ENCODE measurements at places on chromosomes 11 and 22.
A peak's percentile ranks its signal among the peaks of the same experiment; 100 is the strongest.

DNA sequence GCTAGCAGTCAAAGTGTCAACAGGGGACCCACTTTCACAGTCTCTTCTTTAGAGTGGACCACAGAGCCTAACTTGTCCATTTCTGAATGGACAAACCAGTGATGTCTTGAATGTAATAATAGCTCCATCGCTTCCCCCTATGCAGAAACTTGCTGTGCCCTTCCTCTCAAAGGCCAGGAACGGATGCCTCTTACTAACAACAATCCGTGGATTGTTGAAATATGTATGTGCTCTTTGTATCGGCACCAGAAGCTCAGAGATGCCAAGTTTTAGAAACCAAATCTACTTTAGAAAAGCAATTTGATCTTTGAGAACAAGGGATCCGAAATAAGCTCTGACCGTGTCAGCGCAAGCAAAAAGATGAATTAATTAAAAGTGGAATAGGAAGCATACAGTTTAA, 259.5 kb upstream of the POU2AF2 start:
- no peak for DNase-seq

GRCh38 chr11:30587269-30587812, 1.2 kb upstream of the MPPED2 start:
- no peak for DNase-seq

DNA sequence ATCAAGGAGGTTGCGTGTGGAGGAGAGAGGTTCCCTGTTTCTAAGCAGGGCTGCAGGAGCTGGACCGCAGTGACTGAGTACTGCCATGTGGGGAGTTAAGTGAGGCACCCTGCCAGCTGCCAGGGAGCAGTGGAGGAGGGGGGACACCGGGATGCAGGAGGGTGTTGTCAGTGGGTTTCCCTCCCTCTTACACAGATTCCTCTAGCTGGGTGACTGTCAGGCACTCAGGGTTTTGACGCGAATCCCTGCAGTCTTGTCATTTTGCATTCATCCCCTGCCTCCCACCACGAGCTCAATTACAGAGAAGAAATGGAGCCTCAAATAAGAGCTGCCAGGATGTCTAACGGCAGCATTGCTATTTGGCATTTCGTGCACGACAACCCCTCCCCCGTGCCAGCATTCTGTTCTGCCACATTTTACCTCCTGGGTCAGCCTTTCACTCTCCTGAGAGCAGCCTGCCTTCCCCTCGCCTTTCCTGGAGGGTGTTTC, 119.8 kb upstream of the SORL1-AS1 start:
- DNase-seq = peak; percentile 56

- DNase-seq = peak; percentile 13
Measured at GRCh38 chr11:69775163-69775755, at the start of gene FGF4. TSS of gene FGF4 (minus strand) at chr11:69775341. CDS start at chr11:69775084, 257 bp downstream.

- DNase-seq = no peak
Measured at GRCh38 chr11:96204721-96205459, 138.1 kb downstream of the MAML2 start.

All from astrocyte of the hippocampus (primary cell).